SK-N-MC (cell line): ENCODE measurements at places on chromosomes 5 and 9.

DNA sequence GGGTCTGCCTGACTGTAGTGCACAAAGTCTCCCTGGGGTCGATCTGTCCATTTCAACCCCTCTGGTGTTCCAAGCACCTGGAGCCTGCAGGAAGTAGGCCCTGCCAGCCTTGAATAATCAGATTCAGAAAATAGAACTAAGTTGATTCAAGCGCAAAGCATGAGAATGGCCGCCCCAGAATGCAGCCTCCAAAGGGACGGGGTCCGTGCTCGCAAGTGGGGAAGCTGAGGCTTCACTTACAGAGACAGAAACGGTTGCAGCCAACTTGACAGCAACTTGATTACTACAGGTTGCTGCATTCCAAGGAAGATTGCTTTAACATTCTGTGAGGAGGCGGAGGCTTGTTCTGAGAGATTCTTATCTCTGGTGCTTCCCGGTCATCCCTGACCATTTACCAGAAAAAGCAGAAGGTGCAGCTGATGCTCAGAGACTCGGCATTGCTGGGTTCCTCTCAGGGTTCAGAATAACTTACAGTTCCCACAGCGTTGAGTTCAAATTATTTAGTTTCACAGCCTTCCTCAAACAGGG lies 14.9 kb upstream of the LRRC14B start:
- DNase-seq, result no peak

DNA sequence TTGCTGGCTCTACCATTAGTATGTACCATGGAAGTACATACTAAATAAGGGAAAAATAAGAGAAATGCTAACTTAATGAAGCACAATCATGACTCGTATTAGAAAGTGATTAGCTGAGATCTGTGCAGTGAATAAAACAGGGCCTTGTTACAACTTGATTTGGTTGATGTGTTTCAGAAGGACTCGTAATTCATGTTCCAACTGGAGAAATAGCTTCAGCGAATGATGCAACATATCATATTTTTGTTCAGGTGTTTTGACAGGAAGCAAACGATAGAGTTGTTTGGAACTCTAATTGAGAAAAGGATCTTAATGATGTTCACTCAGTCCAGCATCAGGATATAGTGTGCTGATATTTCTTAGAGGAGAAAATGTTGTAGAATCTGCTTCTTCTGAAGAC lies 474.6 kb upstream of the WWC1 start:
- no peak for DNase-seq

DNA sequence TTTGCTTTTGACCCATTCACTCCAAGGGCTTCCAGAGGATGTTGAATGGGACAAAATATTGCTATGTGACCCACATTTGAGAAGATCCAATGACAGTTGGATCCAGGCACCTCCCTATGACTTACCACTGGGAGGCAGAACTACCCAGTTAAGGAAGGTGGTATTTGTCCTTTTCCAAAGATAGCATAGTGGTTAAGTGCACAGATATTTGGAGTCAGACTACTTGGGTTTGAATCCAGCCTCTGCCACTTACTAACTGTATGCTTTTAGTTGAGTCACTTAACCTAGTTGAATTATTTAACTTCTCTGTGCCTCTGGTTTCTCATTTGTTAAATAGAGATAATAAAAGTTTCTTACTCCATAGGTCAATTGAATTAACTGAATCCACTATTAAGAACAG lies 74.5 kb upstream of the PALM2AKAP2 start:
- DNase-seq, result no peak

DNA sequence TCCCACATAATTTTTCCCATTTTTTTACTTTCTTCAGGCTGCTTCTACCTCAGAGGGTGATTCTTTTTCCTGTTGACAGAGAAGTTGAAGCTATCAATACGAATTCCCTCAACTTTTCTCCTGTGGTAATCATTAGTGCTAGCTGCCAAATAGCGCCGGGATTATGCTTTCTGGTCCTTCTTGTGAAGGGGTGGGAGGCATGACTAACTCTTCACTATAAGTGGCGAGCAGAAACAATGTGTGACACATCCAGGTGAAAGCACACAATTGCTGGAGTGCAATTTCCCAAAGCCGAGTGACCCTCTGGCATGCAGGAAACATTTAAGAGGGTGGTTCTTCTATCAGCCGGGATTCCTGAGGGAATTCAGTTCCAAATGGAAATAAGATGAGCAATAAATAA lies 56.0 kb downstream of the TRPC7 start:
- DNase-seq, result no peak

GRCh38 chr5:170269579-170269978 lies 28.0 kb downstream of the LCP2 start:
- DNase-seq, result no peak

GRCh38 chr9:127051881-127052595 lies 70.4 kb downstream of the ANGPTL2 start:
- no peak for DNase-seq

GRCh38 chr5:72183101-72183520 lies 75.8 kb downstream of the MAP1B start:
- no peak for DNase-seq

GRCh38 chr9:126614455-126615244 lies 922 bp downstream of the LMX1B start:
- no peak for DNase-seq
